EL (cell line): ENCODE measurements at places on chromosomes 3 and 15.
A peak's percentile ranks its signal among the peaks of the same experiment; 100 is the strongest.

DNA sequence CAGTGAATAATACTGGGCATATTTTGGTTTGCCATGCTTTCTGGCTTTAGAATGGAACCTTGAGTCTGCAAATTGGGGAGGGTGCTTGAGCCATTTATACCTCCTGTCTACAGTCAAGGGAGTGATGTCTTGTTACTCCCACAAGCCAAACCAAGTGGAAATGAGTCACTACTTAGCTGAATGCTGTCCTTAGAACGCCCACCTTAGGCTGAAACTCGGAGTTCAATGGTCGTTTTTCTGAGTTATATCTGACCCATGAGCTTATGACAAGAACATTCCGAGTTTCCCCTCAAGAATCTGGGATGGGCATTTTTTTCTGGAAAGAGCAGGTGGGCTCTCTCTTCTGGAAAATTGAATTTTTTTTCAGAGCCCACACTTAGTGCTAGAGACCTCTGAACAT is 17.4 kb upstream of the CLDN18 start:
- DNase-seq, result no peak

DNA sequence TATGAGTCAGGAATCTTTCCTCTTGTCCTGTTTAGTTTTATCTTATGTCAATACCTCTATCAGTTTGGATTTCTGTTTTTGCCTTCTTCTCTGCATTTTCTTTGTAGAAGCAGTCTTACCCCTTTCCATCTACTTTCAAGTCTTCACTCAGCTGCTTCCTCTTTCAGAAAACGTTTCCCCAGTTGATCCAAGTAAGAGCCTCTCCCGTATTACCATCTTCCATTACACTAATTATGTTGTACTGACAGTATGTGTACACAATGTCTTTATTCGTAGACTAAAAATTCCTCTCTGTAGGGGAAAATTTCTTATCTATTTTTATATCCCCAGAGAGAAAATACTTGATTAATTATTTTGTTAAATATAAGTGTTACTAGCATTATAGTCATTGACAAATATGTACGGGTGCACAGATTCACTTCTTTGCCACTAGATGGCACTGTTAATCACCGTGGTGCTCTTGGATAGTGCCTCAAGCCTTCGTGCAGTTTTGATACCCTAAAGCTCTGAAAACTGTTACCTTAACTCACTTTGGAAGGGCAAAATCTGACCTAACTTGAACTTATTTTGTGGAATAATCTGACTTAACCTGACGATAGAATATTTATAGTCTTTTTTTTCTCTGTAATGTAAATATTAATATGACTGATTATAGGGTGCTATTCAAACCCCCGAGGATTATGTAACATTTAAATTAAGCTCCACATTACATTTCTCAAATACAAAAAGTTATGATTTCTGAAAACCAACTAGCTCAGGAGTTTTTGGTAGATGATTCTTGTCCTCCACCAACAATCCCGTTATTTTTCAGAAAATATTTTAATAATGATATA is 74.2 kb upstream of the POU1F1 start:
- DNase-seq, result peak; percentile 54

- DNase-seq, result peak; percentile 48
These were observed 24.8 kb upstream of the RBMS3 start for GRCh38 chr3:29255854-29256696.

DNA sequence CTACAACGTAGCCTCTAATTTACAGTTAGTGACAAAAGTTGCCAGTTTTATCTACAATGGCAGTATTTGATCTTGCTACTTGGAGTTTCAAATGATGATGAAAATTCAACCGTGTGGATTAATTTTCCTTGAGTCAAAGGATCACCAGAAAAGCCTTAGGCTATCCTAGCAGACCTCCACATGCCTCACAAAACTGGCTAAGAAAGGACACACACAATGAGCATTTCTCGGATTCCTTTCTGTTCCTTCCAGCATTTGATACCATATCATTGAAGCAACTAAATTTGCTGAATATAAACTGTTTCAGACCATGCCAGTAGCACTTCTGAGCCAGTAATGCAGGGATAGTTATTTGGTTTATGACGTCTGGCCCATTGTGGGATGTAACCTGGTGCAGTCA is 587.4 kb upstream of the MDFIC2 start:
- DNase-seq, result no peak

GRCh38 chr3:188854772-188855149 is 317.0 kb upstream of the TPRG1 start:
- peak; percentile 23 for DNase-seq

DNA sequence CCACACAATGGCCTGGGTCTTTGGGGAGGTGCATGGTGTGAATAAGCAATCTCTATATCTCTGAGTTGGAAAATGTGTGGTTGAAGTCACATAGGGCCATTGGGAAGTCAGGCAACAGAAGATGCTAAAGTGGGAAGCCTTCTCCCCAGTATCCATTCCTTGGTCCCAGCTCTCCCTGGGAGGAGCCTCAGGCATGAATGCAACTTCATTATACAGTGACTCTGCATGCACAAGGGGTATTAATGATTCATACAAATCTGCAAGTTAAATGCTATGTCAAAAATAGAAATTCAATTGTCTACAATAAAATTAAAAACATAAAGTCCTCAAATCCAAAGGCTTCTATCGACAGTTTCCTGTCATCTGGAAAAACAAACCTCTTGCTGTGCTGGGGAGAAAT is 108.8 kb downstream of the RAB11A start:
- no peak for DNase-seq

DNA sequence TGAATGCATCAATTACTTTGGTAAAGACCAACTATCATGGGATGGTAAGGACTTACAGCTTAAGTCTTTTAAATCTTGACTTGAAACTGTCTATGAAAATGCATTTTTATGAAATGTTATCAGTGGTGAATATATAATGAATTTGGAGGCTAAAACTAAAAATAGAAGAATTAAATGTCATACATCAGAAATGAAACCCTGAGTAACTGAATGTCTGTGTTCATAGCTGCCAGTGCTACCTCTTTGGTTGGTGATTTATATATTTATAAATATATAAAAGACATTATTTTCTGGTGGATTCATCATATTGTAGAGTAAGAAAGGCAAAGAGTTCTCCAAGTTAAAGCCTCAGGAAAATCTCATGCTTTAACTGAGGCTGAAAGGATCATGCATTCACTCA is 12.2 kb downstream of the SLC12A6 start:
- DNase-seq, result no peak

- no peak for DNase-seq
These were observed 78.4 kb downstream of the NR2E3 start for GRCh38 chr15:71888797-71889196.

DNA sequence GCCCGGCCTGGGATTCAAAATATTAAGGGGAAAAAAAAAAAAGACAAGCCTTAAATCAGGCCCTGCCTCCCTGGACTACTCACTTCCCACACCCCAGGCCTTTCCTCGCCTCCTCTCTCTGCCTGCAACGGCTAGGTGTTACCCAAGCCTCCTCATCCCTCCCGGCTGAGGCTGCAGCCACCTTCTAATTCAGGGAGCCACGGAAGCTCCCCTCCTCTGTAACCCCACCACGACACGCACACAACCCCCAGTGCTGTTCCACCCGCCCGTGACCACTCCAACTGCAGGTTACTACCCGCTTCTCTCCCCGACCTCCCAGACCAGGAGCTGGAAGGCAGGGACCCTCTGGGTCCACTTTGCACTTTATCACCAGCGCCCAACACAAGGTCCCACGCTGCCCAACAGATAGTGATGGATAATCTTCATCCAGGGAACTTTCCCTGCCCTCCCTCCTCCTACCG is 936 bp downstream of the KIF7 start:
- peak; percentile 84 for DNase-seq

DNA sequence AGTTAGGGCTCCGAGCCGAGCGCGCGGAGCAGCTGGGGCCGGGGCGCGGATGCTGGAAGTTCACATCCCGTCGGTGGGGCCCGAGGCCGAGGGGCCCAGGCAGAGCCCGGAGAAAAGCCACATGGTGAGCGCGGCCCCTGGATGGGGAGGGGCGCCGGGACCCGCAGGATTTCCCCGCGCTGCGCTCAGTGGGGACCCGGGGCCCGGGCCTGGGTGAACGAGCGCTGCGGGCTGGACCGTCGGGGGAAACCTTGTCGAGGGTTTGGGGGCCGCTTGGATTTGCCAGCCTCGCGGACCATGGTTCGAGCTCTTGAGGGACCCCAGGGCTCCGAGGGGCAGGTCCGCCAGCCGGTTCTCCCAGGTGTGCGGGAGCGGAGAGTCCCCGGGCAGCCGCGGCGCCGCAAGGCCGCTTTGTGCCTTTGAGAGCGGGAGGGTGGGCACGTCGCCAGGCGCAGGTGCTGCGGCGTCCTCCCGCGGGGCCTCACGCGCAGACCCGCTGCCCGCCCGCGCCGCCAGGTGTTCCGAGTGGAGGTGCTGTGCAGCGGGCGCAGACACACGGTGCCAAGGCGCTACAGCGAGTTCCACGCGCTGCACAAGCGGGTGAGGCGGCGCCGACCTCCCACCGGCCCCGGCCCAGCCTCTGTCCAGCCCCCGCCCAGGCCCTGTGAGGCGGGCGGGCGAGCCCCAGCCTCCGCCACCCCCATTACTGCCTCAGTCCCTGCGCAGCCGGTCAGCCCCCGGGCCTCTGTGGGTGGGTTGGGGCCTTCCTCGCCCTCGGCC is at the start of gene SNX22:
Gene SNX22, plus strand, starts transcription at position 5 of the 780 bp plus-strand sequence. Its CDS starts 45 bp downstream, at position 50.
- no peak for DNase-seq

- no peak for DNase-seq
These were observed 47.3 kb downstream of the KY start for GRCh38 chr3:134603480-134603879.

DNA sequence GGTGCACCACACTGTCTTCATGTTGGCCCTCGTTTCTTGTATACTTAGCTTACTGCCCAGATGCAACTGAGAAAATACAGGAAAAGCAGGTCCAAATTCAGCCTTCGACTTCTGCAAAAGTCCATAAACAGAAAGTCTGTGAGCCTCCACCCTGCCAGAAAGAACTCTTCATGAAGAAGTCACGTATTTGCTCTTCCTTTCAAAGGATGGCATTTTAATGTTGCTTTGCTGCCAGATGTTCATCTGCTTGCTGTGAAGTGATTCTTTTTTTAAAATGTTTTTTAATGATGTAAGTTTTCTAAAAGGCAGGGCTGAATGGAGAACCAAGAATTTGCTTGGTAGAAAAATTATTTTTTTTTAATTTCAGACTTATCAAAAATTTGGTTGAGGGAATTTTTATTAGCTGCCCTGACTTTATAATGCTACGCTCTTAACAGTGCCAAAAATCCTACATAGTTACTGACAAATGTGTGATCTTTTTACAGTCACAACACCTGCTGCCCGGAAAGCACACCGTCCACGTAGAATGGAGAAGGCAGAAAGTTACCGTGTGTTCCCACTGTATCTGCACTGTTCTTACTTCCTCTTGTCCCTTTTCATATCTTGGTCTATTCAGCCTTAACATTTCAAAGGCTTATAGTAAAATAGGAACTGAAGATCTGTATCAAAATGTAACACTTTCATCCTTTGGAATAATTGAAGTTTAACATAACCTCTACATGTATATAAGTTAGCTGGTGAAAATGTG is 136.3 kb downstream of the LRRC28 start:
- no peak for DNase-seq

DNA sequence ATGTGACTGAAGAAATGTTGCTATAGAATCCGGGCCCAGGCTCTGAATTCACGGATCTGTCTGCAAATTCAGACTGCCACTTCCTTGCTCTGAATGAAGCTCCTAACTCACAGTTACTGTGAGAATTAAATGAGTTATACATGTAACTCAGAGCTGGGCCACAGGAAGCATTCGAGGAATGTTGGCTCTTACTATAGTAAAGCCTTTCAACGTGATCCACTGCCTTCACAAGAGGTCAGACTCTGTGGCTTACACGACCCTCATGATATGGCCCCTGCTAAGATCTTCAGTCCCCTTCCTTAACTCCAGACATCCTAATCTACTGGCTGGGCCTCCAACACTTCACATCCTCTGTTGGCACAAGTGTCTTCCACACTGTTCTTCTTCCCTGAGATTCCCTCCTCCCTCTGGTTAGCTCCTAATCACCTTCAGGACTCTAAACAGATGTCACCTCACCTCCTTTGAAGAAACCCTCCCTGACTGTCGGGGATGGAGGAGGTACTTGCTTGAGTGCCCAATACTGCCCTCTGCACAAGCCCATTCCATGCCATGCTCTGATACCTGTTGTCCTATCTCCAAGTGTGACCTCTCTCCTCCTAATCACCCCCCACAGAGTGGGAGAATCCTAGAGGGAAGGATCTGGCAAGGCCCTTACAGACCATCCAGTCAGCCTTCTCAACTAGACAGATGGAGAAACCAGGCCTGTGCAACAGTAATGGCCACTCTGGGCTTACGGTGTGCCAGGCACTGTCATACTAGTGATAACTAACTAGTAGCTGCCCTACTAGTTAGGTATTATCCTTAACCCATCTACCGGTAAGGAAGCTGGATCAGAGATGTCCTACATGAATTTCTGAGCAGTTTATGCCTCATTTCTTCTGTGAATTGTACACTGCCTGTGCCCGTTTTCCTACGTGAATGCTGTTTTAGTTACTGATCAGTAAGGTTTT is 1.3 kb downstream of the ACTR8 start:
- DNase-seq, result peak; percentile 42

DNA sequence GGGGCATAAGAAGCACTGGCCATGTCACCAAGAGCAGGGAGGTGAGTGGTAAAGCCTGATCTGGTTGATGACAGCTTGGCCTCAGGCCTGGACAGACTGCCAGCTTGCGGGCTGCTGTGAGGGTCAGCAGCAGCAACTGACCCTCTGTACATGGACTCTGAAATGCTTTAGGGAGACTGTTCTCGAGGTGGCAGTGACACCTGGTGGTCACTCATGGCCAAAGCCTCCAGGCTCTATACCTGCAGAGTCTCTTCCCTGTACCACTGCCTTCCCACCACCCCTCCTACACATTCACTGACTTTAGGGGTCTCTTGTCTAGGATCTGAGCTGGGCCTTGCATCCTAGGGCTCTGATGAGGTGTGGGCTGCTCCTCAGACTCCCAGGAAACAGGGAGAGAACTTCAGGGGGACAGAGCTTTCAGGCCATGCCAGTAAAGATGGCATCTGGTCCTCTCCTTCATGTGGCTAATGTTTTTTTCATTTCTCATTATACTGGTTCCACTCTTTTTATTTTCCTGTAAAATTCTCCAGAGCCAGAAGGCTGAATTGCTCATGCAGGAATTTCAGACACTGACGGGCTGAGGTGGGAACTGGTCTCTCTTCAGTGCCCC is 17.2 kb upstream of the TIMP4 start:
- DNase-seq, result peak; percentile 51

GRCh38 chr3:49844464-49845183 is 11.7 kb downstream of the TRAIP start:
- DNase-seq, result peak; percentile 51
